Subcutaneous preadipocyte (primary cell): ENCODE measurements at places on chromosomes 6 and 20. TPM values are rescaled to one million over a fixed set of nuclear protein-coding genes. Genes with fewer than 3 reads are reported as not detected.

TNFRSF21 gene
- 11.8 and 30.1 TPM in 2 replicates for total RNA-seq

TUBB2A gene
- total RNA-seq = 42.8 and 45.2 TPM in 2 replicates

CST7 gene
- not detected in 2 replicates for total RNA-seq

LIN28B gene
- not detected in 2 replicates for total RNA-seq

SPATA25 gene
- total RNA-seq = 1.4 and 1.5 TPM in 2 replicates

GTSF1L gene
- not detected in 2 replicates for total RNA-seq

COL19A1 gene
- under 0.01 and 0.39 TPM in 2 replicates for total RNA-seq

CRNKL1 gene
- 19.5 and 27.0 TPM in 2 replicates for total RNA-seq

STMND1 gene
- total RNA-seq = not detected in 2 replicates

IL17A gene
- total RNA-seq = not detected in 2 replicates

SEMG1 gene
- not detected in 2 replicates for total RNA-seq

ENPP1 gene
- total RNA-seq = 3.7 and 8.0 TPM in 2 replicates
